Effector CD8-positive, alpha-beta T cell (primary cell): ENCODE measurements at places on chromosomes 3 and 15.

GRCh38 chr3:52846432-52846965 is 11.7 kb upstream of the MUSTN1 start:
- no peak for DNase-seq

- no peak for DNase-seq
These were observed 21.2 kb downstream of the PXK start for GRCh38 chr3:58353722-58354553.

DNA sequence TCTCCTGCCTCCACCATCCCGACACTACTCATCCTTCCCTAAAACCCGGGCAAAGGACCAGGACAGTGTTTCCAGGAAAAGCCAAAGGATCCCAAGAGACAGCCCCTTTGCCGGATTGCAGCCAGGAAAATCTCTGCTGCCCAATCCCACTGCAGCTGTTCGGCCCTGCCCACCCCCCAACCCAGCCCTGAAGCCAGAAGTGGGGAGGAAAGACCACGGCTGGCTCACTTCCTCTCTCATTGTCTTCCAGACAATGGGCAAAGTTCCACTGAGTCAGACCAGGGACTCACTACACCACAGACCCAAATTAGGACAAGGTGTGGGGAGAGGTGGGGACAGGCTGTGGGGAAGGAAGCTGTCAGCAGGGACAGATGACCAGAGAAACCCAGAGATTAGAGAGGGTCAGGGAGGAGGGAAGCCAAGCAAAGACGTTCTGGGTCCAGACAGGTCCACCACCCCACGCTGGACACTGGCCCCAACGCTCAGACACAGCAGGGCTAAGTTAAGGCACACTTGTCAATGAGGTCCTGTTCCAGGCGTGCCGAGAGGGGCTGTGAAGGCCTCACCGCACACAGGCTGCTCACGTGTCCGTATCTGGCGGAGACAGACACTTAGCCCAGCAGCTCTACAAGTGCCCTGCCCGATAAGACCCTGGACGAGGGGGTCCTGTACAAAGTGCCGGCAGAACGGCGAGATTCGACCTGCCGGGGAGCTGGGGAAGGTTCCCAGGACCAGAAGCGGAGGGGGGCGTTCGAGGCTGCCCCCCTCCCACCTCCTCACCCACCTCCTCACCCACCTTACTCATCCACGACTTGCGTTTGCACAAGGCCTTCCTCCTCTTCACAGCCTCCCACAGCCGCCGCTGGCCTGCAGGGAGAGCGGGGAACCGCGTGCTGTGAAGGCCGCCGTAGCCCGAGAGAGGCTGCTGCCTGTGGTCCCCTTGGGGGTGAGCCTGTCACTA is 21.9 kb downstream of the TNK2 start:
- DNase-seq: no peak

DNA sequence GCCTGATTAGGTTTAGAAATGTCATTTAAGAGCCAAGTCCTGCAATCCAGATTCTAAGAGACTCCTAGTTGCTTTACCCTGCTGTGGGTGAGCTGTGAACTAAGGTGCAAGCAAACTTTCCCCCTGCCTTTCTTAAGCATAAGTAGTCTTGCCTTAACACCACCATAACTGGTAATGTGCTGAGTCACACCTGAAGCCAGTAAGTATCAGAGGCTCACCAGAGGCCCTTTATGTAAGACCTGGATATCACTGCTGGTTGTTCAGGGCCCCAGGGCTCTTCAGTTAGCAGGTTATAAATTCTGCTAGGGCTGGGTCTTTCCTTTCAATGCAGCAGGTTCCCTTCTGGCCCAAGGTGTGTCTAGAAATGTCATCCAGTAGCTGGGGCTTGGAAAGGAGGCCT is 509.9 kb downstream of the VGLL3 start:
- DNase-seq: no peak

DNA sequence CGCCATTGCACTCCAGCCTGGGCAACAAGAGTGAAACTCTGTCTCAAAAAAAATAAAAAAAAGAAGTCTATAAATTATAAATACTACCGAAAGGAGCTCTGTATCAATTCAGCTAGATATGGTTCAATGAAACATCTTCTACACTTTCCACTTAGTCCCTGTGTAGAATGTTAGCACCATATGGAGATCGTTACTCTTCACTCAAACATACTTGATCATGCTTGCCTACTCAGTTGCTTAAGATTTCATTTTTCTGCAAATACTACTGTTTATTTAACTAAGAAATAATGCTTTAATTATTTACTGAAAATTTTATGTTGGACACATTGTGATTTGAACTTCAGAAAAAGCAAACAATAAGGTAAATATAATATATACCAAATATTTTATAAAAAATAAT is 17.1 kb upstream of the NANOGP8 start:
- no peak for DNase-seq
